ENCODE measurements at places on chromosomes 4 and X. TPM values are rescaled to one million over a fixed set of nuclear protein-coding genes. Genes with fewer than 3 reads are reported as not detected.

- DNase-seq: no peak
Measured at GRCh38 chr4:98305576-98305975, 44.4 kb downstream of the RAP1GDS1 start.

GRCh38 chr4:178871476-178871875 lies 1429.2 kb upstream of the AGA start:
- no peak for DNase-seq

DNA sequence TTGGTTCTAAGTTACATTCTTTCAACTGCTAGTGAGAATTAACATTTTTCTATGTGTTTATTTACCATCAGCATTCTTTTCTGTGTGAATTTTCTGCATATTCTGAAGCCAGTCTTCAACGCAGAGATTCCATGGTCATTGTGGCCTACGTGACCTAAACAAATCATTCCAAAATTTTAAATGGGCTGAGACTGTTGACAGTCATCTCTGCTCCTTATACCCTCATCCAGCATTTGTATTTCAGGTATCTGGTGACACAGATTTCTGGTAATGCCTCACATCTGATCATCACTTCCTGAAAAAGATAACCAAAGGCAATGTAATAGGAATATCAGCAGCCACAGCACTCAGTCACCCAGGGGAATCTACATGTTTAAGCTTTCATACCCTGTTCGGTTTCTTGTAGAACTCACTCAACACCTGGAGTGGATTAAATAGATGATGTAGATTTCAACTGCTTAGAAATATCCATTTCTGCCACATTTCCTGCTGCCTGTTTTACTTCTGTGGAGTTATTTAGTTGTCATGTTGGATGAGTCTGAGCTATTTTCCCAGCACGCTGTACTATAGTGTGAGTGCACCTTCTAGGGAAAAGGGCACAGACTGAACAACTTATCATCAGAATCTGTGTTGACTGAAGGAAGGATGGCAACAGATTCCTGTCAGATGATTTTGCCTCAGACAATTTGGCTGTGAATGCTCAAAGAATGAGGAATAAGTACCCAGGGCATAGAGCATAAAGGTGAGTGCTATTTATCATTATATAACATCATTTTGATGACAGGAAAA lies 73.0 kb upstream of the HPGD start:
- DNase-seq: no peak

DNA sequence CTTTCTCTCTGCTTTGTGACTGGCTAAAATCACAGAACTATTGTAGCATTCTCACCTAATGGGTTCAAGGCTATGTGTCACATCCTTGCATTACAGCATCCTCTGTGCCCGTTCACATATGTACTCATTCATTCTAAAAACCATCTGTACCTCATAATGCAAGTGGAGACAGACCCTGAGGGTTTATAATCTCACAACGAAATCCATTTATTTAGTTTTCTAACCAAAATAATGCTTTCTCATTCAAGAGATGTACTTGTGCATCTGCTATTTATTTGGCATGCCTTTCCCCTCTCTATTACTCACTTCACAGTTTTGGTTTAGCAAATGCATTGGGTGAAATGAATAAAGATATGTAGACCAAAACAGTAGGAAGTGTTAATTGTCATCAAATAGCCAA lies 261.5 kb downstream of the DCHS2 start:
- no peak for DNase-seq

DNA sequence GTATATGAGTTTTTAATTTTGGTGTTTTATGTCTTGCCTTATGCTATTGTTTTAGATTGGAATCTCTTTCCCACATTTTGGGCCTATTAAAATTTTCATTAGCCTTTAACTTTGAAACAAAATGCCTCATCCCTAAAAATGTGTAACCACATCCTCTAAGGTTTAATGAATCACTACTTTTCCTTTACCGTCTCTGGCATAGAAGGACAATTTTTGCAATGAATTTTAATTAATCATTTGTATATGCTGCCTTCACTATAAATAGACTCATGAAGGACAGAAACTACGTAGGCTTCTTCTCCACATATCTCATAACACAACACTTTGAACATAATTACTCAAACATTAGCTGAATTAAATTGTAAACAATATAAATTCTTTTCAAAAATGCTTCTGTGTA lies 421.5 kb downstream of the NLGN4X start:
- no peak for DNase-seq

GRCh38 chr4:18020671-18021469 lies 685 bp downstream of the LCORL start:
- peak; percentile 9 for DNase-seq

- no peak for DNase-seq
Measured at GRCh38 chr4:56215141-56215783, 172.0 kb downstream of the AASDH start.

Gene GNRHR
- not detected for total RNA-seq

Data from epithelial cell of proximal tubule (primary cell).